Kidney epithelial cell (primary cell): ENCODE measurements at places on chromosomes 5 and 9. TPM values are rescaled to one million over a fixed set of nuclear protein-coding genes. Genes with fewer than 3 reads are reported as not detected.

Gene CEMIP2
- total RNA-seq = 35.8 and 41.8 TPM in 2 replicates

Gene TMEM174
- total RNA-seq = not detected in 2 replicates

Gene GLRX
- 120 and 139 TPM in 2 replicates for total RNA-seq

Gene S1PR3
- 1.8 and 1.9 TPM in 2 replicates for total RNA-seq

Gene RMRP
- 1,522 and 7,636 TPM in 2 replicates for total RNA-seq

Gene LCN1
- not detected in 2 replicates for total RNA-seq

Gene PCDHA3
- total RNA-seq = 0.07 and 0.25 TPM in 2 replicates

Gene SPZ1
- total RNA-seq = not detected in 2 replicates

Gene ARL14EPL
- not detected in 2 replicates for total RNA-seq

Gene LCN9
- total RNA-seq = not detected in 2 replicates

Gene DDX4
- not detected in 2 replicates for total RNA-seq

Gene IRX4
- total RNA-seq = 0.92 and 4.2 TPM in 2 replicates

Gene MORN5
- not detected in 2 replicates for total RNA-seq

Gene GLRA1
- total RNA-seq = not detected in 2 replicates

Gene SPATA31D4
- total RNA-seq = not detected in 2 replicates

Gene SPINK1
- total RNA-seq = 0.48 TPM in 1 of 2 replicates, not detected in the other

Gene PCDHGA3
- 2.4 and 2.6 TPM in 2 replicates for total RNA-seq

Gene PCDHA9
- total RNA-seq = under 0.01 TPM in 2 replicates

Gene SLC46A2
- total RNA-seq = not detected in 2 replicates

Gene SLC36A3
- total RNA-seq = not detected in 2 replicates

Gene ADGRD2
- total RNA-seq = not detected in 2 replicates

Gene ANKDD1B
- 0.48 and 0.63 TPM in 2 replicates for total RNA-seq

Gene SH3PXD2B
- 57.4 and 62.4 TPM in 2 replicates for total RNA-seq

Gene EIF4E1B
- total RNA-seq = not detected in 2 replicates

Gene GFI1B
- not detected in 2 replicates for total RNA-seq

Gene PCDHGB4
- total RNA-seq = 6.4 and 9.2 TPM in 2 replicates

Gene TAF1L
- total RNA-seq = under 0.01 TPM in 1 of 2 replicates, not detected in the other

Gene CBY3
- total RNA-seq = not detected in 2 replicates

Gene C9orf43
- total RNA-seq = 0.88 and 1.4 TPM in 2 replicates

Gene TBC1D9B
- 79.6 and 86.3 TPM in 2 replicates for total RNA-seq

Gene SV2C
- total RNA-seq = under 0.01 and 0.04 TPM in 2 replicates

Gene ALAD
- 6.2 and 6.7 TPM in 2 replicates for total RNA-seq

Gene DNM1
- total RNA-seq = 16.2 and 20.5 TPM in 2 replicates

Gene LRRC70
- 0.25 TPM in 1 of 2 replicates, not detected in the other for total RNA-seq

Gene CD72
- 1.7 and 2.7 TPM in 2 replicates for total RNA-seq

Gene IL13
- not detected in 2 replicates for total RNA-seq

Gene PCDHGB7
- total RNA-seq = 14.0 and 14.1 TPM in 2 replicates

Gene PCDHGA2
- total RNA-seq = 2.8 and 2.9 TPM in 2 replicates

Gene SLC36A2
- total RNA-seq = not detected in 2 replicates
